ENCODE measurements at places on chromosomes 4 and X. TPM values are rescaled to one million over a fixed set of nuclear protein-coding genes. Genes with fewer than 3 reads are reported as not detected.

The S100G gene
- not detected for total RNA-seq

The SHROOM2 gene
- 7.7 TPM for total RNA-seq

The SLC10A7 gene
- 12.7 TPM for total RNA-seq

The GPR101 gene
- total RNA-seq: not detected

The CENPVL2 gene
- total RNA-seq: not detected

The KLB gene
- 0.32 TPM for total RNA-seq

The ARSJ gene
- total RNA-seq: 6.0 TPM

The RNF128 gene
- total RNA-seq: 5.2 TPM

GRCh38 chrX:108091878-108092291 lies 307 bp downstream of the ATG4A start:
- peak; percentile 54 for ATAC-seq

- ATAC-seq: no peak
Observed at GRCh38 chrX:140983730-140984129, 18.7 kb upstream of the SPANXB1 start.

- ATAC-seq: no peak
Observed at GRCh38 chr4:168488869-168489274, 8.0 kb upstream of the PALLD start.

DNA sequence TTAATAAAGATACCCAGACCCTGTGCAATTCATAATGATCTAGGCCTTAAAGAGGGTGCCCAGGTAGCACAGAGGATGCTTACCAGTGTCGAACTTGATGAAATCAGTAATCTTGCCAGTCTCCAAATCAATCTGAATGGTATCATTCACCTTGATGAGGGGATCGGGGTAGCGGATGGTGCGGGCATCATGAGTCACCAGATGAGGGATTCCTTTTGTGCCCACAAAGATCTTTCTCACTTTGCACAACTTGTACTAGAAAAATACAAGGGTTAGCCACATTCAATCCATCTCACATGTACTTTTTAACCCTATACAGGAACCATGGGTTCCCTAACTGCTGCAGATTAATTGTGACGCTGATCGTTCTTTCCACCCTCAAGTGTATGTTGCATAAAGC lies 3.3 kb downstream of the RPS4X start:
- ATAC-seq: no peak

- no peak for ATAC-seq
Observed at GRCh38 chr4:36177946-36178345, 66.4 kb downstream of the ARAP2 start.

DNA sequence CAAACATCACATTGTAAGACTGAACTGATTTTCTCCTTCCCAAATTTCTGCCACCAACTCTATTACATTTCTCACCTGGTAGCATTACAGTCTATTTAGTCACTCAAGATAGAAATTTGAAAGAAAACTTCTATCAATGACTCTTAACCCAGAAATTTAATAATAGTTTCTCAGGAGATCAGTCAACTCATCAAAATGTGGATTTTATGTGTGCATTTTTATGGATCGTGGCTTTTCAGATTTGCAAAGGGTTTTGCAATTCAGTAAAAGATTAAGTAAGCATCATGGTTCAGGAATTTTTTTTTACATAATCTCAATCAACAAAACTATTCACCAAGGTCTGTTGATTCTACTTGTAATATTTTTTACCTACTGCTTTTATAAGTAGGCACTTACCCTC lies 111.1 kb downstream of the CFAP299 start:
- ATAC-seq: no peak

DNA sequence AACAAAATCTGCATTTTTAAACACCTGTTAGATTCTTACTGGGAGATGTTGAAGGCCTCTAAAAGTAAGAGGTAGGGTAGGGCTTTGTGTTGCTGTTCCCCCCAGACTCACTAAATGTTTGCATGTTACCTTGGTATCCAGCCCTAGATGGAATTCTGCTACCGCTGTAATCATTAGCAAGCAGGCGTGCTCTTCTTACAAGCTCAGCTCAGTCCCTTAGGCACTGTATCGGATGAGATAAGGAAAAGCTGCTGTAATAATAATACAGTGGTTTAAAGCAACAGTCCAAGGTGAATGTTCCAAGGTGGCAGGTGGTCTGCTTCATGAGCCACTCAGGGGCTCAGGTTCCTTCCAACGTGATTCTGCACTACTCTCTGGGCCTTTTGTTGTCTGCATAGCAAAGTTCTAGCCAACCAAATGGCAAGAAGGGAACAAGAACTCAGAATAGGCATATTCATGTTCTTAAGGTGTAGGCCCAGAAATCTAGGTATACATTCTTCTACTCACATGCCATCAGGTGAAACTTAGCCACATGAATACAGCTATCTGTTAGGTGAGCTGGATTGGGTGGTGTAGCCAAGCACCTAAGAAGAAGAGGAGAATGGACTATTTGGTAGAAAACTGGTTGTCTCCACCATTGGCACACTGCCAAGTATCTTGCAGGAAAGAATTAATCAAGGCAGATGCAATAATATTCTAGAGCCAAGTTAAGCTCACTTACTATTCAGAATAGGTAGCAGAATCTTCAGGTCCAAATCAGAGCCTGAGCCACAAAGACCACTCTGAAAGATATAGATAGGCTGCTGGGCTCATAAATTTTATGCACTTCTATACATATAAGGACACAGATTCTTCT lies 46.0 kb downstream of the COQ2 start:
- no peak for ATAC-seq

DNA sequence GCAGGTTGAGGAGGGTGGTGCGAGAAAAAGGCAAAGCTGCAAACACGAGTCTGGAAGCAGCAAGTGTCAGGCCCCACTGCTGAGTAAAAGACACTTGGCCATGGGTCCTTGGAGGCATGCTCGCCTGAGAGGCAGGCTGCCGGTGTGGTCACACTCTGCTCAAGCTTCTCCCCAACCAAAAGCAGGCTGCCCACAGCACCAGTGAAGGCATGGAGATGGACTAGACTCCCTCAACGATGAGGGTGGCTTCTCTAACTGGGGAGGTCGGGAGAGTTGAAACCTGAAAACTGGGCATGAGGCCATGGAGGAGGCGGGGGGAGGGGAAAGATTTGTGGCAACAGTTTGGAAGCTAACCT lies 86.5 kb downstream of the ATG4A start:
- ATAC-seq: no peak

- ATAC-seq: no peak
Observed at GRCh38 chr4:89814362-89814761, 22.6 kb downstream of the SNCA start.

GRCh38 chr4:56086073-56086541 lies 137.4 kb downstream of the CEP135 start:
- ATAC-seq: no peak

DNA sequence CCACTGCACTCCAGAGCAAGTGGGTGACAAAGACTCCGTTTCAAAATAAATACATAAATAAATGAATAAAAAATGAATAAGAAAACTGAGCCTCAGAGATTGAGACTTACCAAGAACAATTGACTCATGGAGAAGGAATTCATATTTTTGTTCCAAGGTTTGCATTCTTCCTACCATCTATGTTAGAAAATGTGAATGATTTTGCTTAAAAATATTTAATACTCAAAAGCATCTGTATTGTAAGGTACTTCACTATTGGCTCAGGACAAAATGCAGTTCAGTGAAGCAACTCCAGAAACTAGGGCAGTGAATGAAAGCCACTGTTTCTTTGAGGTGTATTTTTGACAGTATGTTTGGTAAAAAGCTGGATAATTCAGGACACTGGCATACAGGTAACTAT lies 54.1 kb downstream of the XAGE2 start:
- no peak for ATAC-seq

GRCh38 chr4:169627307-169627706 lies 6.9 kb downstream of the CLCN3 start:
- no peak for ATAC-seq

GRCh38 chrX:54785901-54786300 lies 12.2 kb downstream of the ITIH6 start:
- ATAC-seq: peak; percentile 35

GRCh38 chr4:174324725-174325124 lies 41.0 kb downstream of the CEP44 start:
- no peak for ATAC-seq

- ATAC-seq: no peak
Observed at GRCh38 chr4:80268936-80269335, 2.5 kb downstream of the FGF5 start.

DNA sequence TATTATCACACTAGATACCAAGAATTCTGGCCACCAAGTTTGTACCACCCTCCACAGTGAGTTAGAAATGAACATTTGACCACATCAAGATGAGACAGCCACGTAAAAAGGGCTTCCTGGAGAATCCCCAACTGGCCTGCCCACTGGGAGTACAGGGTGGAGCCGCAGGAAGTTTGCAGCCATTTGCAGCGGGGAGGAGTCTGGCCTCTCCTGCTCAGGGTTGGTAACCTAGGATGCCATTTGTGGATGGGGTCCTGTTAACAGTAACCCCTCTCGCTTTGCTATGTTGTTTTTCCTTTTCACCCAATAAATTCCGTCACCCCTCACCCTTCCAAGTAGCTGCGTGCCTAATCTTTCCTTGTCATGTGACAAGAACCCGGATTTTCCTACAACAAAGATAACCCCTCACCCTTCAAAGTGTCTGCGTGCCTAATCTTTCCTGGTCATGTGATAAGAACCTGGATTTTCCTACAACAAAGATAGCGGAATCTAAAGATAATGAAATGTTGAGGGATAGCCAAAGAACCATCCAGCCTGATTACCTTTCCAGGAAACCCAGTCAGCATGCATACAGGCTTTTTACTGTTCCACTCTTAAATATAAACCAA lies 245.4 kb downstream of the NAF1 start:
- ATAC-seq: no peak

GRCh38 chrX:31603411-31604120 lies 531.7 kb upstream of the FTHL17 start:
- ATAC-seq: no peak
